NB4 (cell line): ENCODE measurements at places on chromosomes 4 and X.

- no peak for DNase-seq
These were observed 572.0 kb downstream of the BCOR start for GRCh38 chrX:39525758-39526157.

- DNase-seq, result no peak
These were observed 16.5 kb upstream of the FGFR3 start for GRCh38 chr4:1776521-1777161.

DNA sequence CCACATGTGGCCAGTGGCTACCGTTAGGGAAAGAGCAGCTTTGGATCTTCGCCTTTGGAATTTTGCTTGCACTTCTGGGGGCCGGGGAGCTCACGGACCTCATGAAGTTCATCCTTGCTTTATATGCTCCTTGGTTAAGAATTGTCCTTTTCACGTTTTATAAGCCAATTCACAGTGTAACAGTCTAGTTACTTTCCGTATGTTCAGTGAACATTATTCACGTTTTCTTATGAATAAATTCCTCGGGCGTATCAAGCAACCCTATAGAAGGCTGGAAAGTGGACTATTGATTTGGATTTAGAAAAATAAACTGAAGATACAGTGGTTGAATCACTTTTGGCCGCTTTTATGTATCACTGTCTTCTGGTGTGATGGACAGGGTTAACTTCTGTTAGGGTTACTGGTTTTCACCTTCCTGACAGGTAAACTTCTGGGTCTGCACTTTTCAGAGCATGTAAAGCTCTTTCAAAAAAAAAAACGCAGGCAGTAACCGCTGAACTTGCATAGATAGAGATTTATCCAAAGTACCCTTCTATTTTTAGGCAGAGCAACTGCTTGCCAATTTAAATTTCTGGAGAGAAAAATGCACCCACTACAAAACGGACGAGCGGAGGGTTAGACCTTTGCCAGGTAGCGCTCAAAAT lies 569 bp upstream of the PDLIM5 start:
- DNase-seq, result no peak

DNA sequence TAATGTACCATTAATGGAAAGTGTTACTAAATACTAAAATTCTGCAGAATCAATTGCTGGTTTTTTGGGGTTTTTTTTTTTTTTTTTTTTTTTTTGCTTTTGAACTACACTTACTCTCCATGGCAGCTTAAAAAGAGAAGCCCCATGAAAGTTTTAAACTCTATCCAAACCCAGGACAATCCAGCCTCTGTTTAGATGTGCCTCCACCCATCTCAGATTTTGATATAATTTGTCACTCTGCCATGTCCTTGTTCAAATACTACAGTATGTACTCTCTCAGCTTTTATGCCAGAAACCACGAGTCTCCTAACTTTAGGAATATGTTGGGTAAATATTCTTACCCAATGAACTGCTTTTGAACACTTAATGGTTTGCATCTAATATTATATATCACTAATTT lies 84.2 kb downstream of the COL25A1 start:
- DNase-seq, result no peak

- DNase-seq, result peak; percentile 1
These were observed 7.0 kb downstream of the LRCH2 start for GRCh38 chrX:115226929-115227328.

DNA sequence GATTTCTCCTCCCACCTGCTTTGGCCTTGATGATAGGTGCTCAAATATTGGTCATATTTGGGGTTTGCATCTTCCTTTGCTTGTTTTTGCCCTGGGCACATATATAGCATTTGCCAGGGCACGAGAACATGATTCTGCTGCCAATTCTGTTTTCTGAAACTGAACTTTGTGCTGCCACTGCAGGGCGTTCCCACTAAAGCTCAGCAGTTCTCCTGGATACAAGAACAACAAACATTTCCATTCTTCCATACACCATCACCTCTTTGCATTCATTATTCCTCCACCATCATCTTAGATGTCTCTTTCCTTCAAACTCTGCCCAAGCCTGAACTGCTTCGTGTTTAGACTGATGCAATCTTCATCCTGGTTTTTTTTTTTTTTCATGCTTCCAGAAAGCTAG lies 36.3 kb upstream of the GATB start:
- DNase-seq, result no peak

DNA sequence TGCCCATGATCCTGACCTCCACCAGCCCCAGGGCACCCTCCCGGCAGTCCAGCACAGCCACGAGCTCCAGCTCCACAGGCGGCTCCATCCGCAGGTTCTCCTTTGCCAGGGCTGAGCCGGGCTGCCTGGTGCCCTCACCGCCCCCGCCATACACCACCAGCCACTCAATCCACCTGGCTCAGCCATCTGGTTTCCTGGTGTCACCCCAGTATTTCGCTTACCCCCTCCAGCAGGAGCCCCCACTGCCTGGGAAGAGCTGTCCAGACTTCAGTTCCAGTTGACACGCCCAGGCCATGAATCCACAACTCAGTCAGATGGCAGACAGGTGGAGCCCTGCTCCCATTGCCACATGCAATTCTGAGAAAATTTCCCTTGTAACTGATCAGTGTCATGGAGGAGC lies 3.9 kb downstream of the SHISA3 start:
- DNase-seq, result no peak

DNA sequence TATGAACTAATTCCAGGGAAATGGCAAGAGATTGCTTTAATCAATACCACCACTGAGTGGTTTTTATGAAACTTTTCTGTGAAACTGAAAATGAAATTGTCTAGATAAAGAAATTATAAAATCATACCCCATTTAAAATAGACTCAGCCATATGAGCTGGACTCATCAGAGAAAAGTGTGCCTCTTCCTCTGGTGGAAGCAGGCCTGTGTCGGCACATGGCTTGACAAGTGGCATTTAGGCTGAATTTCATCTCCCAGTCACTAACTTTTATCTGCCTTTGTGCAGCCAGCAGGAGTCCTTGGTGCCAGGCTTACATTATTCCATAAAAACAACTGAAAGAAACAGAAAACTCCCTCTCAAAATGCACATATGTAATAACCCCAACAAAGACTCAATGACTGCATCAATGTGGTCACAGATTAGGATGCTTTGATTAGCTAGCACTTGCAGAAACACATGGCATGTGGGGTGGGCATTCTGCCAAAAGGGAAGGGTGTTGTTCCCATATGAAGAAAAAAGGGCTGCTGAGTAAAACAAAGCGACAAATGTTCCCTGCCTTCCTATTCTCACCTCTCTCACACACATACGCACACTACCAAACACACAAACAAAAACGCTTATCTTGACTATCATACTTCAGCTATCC lies 232.3 kb downstream of the PABPC4L start:
- no peak for DNase-seq

DNA sequence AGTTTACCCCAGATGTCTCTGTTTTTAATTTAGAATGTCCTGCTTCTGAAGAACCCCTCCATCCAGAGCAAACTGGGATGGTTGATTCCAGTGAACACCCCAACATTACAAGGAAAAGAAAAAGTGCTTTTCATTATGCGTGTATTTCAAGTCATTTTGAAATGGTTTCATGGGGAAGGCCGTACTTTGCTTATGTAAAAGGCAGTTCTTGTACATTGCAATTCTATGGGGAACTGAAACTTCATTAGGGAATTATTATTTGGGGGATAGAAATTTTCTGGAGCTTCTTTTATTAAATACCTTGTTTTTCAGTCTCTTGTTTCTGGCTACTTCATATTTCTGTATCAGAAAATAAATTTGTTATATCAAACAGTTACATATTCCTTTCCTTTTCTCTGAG lies 96.9 kb upstream of the ZNF518B start:
- no peak for DNase-seq

GRCh38 chrX:48472225-48472624 lies 2.2 kb upstream of the SLC38A5 start:
- DNase-seq, result no peak

DNA sequence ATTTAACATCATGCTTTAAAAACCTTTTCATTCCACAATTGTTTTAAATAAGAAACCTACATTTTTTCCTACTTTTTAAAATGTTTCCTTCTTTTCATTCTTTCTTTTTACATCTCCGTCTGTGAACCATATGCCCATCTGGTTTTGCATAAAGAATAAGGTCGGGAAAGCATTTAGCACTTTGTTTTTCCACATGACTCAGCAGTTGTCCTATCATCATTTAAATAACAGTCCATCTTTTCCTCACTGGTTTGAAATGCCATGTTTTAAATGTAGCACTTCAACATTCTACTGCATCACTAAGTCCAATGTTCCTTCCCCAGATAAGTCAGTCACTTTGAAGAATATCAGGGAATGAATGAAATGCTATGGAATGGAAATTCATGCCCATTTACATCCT lies 128.4 kb downstream of the SH3RF1 start:
- DNase-seq, result no peak

DNA sequence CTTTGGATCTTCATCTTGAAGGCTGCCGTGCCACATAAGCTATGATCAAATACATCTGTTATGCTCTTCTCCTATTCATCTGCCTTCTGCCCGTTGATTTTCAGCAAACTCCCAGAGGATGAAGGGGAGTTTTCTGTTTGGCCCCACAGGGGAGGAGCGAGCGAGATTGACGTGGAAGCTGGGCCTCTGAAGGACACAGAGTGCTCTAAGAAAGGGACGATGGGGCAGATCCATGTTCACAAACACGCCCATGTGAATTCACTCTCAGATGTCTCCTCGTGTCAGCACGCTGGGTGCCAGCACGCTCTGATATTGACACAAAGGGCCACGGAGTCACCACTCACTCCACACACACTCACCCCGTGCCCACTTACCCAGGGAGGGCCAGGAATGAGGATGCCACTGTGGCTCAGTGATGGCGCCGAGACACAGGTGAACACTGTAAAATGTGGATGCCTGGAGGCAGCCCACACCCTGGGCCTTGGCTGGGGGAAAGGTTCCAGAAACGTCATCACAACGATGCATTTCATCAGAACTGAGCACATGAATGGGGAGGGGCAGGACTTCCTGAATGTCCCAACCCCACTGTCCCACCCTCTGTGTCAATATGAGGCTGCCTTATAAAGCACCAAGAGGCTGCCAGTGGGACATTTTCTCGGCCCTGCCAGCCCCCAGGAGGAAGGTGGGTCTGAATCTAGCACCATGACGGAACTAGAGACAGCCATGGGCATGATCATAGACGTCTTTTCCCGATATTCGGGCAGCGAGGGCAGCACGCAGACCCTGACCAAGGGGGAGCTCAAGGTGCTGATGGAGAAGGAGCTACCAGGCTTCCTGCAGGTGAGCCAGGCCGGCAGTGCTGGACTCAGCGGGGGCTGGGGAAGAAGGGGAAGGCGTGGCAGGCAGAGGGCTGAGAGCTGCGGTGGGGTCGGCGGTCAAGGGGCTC lies at the start of gene S100P:
TSS of gene S100P (plus strand) at position 648 of the 946 bp plus-strand sequence. CDS start at position 703, 55 bp downstream.
- peak; percentile 87 for DNase-seq

DNA sequence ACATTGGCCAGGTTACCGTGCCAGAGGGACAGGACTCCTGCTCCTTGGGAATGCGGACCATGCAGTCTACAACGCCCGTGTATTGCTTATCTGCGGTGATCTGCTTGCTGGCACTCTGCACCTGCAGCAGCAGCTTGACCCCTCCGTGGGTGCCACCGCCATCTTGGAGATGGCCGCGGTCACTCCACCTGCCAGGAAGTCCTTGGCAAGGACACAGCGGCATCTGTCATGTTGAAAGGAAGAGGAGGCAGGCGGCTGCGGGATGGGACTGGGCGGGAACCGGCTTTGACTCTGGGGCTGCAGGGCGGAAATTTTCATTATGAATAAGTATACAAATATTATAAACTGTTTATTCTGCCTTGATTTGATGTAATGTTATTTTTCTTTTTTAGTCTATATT lies 63.4 kb downstream of the F11 start:
- no peak for DNase-seq

GRCh38 chr4:87560802-87561201 lies 31.6 kb upstream of the SPARCL1 start:
- DNase-seq, result no peak
